Naive thymus-derived CD4-positive, alpha-beta T cell (primary cell): ENCODE measurements at places on chromosomes 16 and 17. TPM values are rescaled to one million over a fixed set of nuclear protein-coding genes. Genes with fewer than 3 reads are reported as not detected.

- peak; percentile 65 for DNase-seq
These were observed 503 bp downstream of the C16orf54 start for GRCh38 chr16:29745121-29745852.

Gene CHMP6
- 35.2 and 41.7 TPM in 2 replicates for total RNA-seq

- no peak for DNase-seq
These were observed 4.5 kb downstream of the RMI2 start for GRCh38 chr16:11349599-11350276.

GRCh38 chr16:50224286-50224685 lies 42.1 kb upstream of the ADCY7 start:
- DNase-seq, result no peak

- DNase-seq, result no peak
These were observed 223.0 kb downstream of the GSG1L start for GRCh38 chr16:27840311-27841060.

DNA sequence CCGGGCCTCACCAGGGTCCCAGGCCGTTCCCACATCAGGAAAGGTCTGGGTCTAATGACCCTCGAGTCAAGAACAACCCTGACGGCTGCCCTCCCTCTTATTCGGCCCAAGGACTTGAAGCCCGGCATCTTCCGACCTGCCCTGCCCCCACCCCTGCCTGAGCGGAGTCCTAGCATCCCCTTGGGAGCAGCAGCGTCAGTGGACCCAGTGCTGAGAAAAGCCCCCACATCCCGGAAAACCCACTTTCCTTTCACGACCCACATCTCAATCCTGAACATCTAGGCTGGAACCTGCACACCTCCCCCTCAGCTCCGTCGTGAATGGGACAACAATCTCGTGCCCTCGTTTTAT lies 769 bp downstream of the TMEM88 start:
- DNase-seq, result no peak

GRCh38 chr17:43810226-43810715 lies 22.7 kb downstream of the MPP3 start:
- no peak for DNase-seq

DNA sequence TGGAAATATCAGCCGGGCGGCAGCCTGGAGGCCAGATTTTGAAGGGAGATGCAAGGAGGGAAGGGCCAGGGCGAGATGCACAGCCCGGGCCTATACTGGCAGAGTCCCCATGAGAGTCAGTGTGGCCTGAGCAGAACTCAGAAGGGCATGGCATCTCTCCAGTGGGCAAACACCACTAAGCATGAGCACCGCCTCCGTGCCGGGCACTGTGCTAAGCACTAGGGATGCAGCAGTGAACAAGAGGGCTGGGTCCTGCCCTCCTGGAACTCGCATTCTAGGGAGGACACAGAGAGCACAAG lies 33.5 kb downstream of the TK2 start:
- no peak for DNase-seq

GRCh38 chr16:77273-77806 lies 685 bp upstream of the MPG start:
- no peak for DNase-seq

GRCh38 chr17:59513934-59514841 lies 51.2 kb upstream of the DHX40 start:
- no peak for DNase-seq

Gene VTN
- 0.19 TPM for total RNA-seq

GRCh38 chr17:18107971-18108370 lies 585 bp upstream of the MYO15A start:
- no peak for DNase-seq

Gene NR1D1
- 3.6 and 4.2 TPM in 2 replicates for total RNA-seq

GRCh38 chr16:67054901-67055300 lies 26.0 kb downstream of the CBFB start:
- no peak for DNase-seq

Gene GAS2L2
- 0.16 TPM for total RNA-seq

GRCh38 chr17:74466111-74466827 lies at the start of gene CD300A:
CD300A (plus strand) TSS chr17:74466634; CDS start chr17:74466704, 70 bp downstream.
- no peak for DNase-seq

Gene PHOSPHO1
- not detected for total RNA-seq

DNA sequence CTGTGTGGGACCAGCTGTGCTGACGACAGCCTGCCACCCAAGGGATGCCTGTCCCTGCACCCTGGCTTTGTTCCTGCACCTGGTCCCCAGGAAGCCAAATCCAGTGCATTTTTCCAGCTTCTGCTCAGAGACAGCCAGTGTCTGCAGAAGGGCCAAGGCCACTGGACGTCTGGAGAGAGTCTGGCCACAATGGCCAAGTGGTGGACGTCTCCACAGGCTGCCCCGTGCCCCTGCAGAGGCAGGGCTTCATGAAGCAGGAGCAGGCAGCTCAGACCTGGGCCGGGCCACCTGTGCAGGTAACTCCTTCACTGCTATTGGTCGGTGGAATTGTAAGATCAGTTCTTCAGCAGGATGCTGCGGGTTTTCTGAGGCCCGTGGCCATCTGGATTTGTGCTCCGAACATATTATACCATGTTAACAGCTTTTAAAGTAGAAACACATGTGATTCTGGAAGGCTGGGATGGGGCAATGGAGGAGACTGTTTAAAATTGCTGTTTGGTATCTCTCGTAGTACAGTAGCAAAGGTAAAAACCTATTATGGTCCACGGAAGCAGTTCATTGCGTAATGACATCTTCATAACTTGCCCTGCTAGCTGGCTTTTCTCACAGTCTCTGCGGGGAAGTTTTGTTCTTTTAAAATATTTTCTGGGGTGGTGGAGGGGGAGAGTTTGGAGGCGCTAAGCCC lies 185.3 kb downstream of the CCDC182 start:
- DNase-seq, result no peak

Gene TMEM235
- not detected for total RNA-seq

Gene CCL15
- not detected for total RNA-seq

- DNase-seq, result peak; percentile 59
These were observed 1.0 kb downstream of the WSB1 start for GRCh38 chr17:27294689-27295630.

Gene ELMO3
- total RNA-seq, result 8.2 and 9.1 TPM in 2 replicates

- DNase-seq, result no peak
These were observed 40.7 kb upstream of the SLC12A3 start for GRCh38 chr16:56824331-56824730.

DNA sequence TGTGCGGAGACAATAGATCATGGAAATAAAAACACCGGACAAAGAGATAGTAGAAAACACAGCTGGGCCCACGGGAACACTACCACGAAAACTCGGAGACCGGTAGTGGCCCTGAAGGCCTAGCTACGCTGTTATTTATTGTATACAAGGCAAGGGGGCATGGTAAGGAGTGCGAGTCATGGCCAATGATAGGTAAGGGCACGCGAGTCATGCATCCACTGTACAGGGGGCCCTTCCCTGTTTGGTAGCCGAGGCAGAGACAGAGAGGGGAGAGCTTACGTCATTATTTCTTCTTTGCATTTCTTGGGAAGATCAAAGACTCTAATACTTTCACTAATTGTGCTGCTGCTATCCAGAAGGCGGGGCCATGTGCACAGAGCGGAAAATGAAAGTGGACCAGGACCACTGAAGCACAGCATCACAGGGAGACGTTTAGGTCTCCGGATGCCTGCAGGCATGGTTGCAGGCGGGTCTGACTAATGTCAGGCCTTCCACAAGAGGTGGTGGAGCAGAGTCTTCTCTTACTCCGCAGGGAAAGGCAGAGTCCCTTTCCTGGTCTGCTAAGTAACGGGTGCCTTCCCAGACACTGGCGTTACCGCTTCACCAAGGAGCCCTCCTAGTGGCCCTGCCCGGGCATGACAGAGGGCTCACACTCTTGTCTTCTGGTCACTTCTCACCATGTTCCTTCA lies 74.4 kb upstream of the ARL4D start:
- no peak for DNase-seq

Gene DOC2A
- 0.54 TPM for total RNA-seq

- no peak for DNase-seq
These were observed 1.5 kb downstream of the SRCAP start for GRCh38 chr16:30700491-30700890.

DNA sequence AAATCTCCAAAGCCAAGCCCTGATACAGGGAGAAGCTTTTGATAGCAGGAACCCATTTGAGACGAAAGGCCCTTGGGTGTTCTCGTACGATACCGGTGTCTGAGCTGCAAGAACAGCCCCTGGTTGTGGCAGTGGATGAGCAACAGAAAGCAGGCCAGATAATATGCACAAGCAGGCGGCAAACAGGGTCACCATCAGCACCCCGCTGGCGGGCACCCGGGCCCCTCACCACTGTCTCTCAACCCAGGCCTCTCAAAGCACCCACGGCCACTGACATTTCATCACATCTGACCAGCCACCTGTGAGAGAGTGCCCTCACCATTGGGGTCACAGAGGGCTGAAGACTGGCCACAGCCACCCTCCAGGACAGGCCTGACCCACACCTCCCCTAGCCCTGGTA lies 230.4 kb downstream of the C16orf78 start:
- no peak for DNase-seq

DNA sequence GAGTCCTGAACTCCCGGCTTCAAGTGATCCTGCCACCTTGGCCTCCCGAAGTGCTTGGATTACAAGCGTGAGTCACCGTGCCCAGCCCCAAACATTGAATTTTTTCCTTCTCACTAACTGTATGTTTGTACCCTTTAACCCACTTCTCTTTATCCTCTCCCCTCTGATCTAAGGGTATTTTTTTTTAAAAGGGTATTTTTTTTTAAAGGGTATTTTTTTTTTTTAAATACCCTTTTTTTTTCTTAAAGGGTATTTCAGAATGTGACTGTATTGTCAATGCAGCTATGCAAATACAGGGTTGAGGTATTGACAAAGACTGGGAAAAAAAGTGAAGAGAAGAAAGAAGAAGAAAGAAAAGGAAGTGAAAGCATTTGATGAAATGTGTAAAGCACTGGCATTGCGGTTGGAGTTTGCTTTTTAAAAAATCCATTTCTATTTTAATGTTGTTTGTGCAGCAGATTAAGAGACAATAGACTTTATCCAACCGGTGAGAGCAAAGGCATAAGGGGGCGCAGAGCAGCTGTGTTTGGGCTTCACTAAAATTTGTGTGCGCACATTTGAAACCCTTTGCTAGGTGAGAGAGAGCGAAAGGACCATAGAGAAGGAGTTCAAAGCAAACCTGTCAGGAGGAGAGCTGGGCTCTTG lies 42.4 kb downstream of the SYT17 start:
- no peak for DNase-seq

- no peak for DNase-seq
These were observed 24.7 kb downstream of the RNF213 start for GRCh38 chr17:80285237-80285920.

Gene CPHXL2
- not detected for total RNA-seq

GRCh38 chr16:17777408-17777863 lies 306.7 kb upstream of the XYLT1 start:
- DNase-seq, result no peak

GRCh38 chr17:17076066-17076465 lies 33.8 kb downstream of the MPRIP start:
- no peak for DNase-seq

Gene CRYM
- total RNA-seq, result not detected

GRCh38 chr16:85759136-85759535 lies 8.2 kb upstream of the C16orf74 start:
- DNase-seq, result no peak

DNA sequence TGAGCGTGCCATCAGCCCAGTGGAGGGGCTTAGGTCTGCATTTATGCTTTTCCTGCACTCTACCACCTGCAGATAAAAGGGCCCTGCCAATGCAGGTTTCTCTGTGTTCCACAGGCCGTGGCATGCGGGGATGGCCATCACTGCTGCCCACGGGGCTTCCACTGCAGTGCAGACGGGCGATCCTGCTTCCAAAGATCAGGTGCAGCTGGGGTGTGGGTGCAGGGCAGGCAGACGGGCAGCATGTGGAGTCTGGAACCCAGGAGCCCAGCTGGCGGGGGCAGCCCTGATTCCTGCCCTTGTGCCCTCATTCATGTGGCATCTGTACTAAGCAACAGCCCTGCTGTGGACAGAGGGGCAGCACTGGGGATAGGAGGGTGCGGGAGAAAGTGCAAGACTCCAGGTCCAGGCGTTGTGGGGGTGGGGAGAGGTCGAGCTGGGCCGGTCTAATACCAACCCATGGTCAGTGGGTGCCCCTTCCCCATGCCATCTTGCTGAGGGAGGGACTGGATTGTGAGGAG lies 4.5 kb downstream of the GRN start:
- DNase-seq, result no peak

DNA sequence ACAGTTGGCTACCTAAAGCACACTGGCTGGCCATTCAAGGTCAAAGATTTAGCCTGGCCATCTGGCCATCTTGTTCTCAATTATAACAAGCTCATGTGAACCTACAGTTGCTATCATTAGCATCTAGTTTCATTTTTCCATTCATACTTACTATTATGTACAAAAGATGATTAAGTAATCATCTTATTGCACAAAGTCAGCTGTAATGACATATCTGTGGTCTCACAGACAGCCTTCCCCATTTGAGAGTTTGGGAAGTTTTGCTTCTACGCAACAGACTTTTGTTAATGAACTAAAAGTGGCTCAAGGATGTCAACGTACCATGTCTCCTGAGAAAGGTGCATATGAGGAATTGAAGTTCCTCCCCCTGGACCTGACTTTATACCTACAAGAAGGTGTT lies 51.3 kb downstream of the HS3ST3B1 start:
- DNase-seq, result no peak

DNA sequence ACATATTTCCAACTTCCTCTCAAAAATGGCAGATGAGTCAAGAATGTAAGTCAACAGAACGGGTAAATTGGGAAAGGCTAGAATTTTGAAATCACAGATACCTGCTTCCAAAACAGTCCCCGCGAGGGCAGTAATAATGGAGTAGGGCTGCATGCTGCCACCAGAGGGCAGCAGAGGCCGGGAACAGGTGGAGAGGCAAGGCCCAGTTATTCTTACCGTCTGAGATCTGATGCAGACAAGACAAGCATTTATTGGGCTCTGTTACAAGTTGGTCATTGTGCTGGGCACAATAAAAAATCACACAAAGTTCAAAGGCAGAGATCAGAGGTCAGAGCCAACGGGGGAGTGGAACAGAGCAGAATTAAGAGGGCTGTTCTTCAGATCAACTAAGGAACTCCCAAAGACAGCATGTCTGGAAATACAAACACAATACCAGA lies 8.8 kb upstream of the MLKL start:
- peak; percentile 67 for DNase-seq
